ENCODE measurements at places on chromosomes 6 and 20.

DNA sequence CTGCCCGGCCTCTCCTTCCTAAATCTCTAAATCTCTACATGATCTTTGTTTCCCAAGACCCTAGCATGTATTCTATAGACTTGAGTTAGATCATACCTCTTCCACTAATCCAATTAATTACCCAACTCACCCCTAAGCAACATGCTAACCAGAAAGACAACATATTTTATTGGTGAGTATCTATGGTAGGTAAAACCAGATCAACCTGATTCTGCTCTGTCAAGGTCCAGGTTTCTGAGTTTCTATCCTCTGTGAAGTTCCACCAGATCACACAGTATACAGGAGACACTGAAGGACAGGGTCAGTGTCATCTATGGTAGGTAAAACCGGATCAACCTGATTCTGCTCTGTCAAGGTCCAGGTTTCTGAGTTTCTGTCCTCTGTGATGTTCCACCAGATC, 363.2 kb upstream of the MARCKS start:
- no peak for DNase-seq

GRCh38 chr6:24569811-24570210, 75.0 kb downstream of the ALDH5A1 start:
- no peak for DNase-seq

- no peak for DNase-seq
Measured at GRCh38 chr6:157211603-157212455, 111.5 kb downstream of the TMEM242 start.

GRCh38 chr6:40066372-40066771, 132.1 kb upstream of the MOCS1 start:
- no peak for DNase-seq

DNA sequence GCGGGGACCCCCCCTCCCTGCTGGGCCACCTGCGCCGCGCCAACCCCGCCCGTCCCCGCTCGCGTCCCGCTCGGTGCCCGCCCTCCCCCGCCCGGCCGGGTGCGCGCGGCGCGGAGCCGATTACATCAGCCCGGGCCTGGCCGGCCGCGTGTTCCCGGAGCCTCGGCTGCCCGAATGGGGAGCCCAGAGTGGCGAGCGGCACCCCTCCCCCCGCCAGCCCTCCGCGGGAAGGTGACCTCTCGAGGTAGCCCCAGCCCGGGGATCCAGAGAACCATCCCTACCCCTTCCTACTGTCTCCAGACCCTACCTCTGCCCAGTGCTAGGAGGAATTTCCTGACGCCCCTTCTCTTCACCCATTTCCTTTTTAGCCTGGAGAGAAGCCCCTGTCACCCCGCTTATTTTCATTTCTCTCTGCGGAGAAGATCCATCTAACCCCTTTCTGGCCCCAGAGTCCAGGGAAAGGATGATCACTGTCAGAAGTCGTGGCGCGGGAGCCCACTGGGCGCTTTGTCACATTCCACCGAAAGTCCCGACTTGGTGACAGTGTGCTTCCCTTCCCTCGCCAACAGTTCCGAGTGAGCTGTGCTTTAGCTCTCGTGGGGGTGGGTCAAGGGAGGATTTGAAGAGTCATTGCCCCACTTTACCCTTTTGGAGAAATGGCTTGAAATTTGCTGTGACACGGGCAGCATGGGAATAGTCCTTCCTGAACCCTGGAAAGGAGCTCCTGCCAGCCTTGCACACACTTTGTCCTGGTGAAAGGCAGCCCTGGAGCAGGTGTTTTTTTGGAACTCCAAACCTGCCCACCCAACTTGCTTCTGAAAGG, 2.1 kb downstream of the VEGFA start:
- no peak for DNase-seq

GRCh38 chr6:2899596-2899995, 3.5 kb downstream of the SERPINB9 start:
- DNase-seq: no peak

DNA sequence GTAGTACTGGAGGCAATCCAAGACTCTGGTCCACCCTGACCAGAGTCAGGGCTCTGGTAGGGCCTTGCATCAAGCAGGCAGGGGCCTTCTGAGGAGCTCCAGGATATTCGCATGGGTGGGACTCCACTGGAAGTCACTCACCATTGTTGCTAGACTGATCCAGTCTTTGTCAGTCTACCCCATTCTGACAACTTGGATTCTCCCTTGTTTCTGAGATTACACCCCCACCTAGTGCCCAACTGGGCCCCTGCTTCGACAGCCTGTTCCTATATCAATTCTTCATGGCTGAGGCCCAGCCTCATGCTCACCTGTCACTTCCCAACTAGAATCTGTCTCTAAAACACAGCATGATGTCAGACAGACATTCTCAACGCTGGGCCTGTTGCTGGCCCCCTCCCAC, 5.2 kb downstream of the SLC35D3 start:
- no peak for DNase-seq

GRCh38 chr6:161226009-161226964, 47.6 kb downstream of the AGPAT4 start:
- no peak for DNase-seq

- no peak for DNase-seq
Measured at GRCh38 chr20:44253528-44253927, 6.4 kb downstream of the GDAP1L1 start.

DNA sequence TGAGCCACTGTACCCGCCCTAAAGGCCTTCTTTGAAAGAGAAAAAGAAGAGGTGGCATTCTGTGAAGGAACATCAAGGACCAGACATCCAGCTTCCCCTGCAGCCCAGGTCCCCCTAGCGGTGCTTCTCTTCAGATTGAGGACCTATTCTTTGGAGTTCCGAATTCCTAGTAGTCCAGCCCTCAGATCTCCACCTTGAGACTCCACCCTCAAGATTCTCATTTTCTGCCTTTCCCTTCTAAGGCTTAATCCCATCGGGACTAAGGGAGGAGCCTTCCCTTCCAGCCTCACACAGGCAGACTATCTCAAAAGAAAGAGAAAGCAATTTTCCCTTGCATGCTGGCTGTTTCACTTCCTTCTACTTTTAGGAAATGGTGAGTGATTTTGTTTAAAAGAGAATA, 32.5 kb downstream of the MUC22 start:
- no peak for DNase-seq

- no peak for DNase-seq
Measured at GRCh38 chr6:145423936-145424335, 311.4 kb downstream of the EPM2A start.

GRCh38 chr6:80456724-80457438, 350.4 kb downstream of the BCKDHB start:
- DNase-seq: no peak

GRCh38 chr6:89977808-89978748, 83.8 kb downstream of the GJA10 start:
- DNase-seq: peak; percentile 96

DNA sequence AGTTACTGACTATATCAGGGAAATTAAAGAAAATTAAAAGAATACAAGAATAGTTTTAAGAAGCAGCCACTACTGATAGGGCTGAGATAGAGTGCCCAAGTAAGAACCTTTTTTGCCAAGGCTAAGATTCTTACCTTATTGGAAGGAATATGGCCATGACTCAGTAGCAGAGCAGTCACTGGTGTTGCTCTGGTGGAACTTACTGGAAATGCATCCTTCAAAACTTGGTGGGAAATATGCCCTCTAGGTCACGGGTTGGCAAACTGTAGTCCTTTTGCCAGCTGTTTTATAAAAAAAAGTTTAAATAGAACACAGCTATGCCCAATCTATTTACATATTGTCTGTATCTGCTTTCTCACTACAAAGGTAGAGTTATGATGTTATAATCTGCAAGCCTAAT, 6.0 kb downstream of the HSF2 start:
- no peak for DNase-seq

DNA sequence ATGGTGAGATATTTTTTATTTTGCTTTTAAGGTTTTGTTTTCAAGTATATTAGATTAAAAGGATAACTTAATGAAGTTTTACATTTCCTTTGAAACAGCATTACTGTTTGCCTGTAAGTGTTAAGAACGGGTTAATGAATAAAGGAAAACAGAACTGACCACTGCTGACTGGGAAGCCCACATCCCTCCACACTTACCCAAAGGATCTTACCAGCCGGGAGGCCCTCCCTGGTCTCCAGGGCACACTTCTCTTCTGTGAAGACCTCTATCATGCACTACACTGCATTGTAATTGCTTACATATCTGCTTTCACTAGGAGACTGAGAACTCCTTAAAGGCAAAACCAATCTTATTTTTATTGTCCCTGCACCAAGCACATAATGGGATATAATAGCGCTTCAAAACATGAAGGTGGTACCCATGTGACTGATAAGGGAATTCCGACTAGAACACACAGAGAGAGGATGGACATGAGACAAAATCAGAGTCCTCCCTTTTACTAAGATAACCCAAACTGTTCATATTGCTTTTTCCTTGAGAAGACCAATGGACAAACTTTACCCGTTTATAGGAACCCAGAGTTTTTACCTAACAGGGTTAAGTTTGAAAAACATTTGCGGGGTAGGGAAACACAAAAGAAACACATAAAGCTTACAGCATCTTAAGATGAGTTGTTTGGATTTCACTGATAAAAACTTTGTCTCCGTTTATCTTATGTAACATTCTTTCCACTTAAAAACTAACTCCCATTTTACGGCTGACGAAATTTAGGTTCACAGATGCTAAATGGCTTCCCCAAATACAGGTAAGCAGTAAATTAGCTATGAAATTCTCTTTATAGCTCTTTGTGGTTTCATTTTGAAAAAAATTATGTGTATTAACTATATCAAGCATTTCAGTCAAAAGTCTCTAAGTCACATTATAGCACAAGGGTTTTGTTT, 8.7 kb downstream of the EZR start:
- DNase-seq: no peak

DNA sequence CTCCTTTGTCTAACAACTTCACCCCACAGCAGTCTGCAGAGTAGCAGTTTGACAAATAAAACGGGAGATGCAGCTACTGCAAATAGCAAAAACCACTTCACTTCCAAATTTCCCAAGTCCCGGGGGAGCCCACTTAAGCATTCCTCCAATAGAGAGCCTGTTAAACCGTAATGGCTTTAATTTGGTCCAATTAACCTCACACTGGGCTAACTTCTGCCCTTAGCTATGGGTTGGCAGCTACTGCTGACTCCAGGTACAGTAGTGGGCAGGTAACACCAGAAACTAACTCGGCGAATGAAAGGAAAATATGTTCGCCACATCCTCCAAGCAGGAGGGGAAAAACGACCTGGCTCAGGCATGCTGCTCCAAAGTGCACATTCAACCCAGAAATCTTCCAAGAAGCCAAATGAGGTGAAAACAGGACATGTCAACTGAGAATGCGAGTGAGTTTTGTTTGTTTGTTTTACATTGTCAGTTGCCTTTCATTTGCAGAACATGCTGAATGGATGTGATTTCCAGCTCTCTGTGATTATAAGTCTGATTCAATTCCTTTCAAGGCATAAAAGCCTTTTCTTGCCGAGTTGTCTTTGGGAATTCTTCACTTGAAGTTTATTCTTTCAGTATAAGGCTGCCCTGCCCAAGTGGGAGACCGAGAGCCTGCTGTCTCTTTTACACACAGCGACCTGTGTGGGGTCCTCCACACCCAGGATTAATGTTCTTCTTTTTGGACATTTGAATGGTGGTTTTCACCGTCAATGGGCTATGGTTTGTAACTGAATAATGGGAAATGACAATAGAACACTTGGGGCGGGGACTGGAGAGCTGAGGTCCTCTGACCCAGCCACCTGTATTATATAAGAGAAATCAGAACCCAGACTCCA, 117.3 kb upstream of the ARMC2 start:
- peak; percentile 73 for DNase-seq

DNA sequence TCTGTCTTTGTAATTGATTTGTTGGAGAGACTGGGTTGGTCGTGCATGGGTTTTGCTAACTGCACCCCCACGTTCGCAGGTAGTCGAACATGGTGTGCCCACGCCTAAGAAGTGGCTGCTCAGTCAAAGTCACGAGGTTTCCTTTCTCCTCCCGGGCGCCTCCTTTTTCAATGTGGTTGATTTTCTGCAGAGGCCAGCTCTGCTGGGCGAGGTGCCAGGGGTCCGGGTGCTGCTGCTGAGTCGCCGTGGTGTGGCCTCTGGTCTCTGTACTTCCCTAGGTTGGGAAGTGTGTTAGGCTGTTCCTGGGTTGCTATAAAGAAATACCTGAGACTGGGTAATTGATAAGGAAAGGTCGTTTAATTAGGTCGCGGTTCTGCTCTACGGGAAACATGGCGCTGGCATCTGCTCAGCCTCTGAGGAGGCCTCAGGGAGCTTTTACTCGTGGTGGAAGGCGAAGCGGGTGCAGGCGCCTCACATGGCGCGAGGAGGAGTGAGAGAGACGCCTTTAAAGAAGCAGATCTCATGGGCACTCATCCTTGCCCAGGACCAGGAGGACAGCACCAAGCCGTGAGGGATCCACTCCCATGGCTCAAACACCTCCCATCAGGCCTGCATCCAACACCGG, 14.1 kb downstream of the OSBPL2 start:
- no peak for DNase-seq

DNA sequence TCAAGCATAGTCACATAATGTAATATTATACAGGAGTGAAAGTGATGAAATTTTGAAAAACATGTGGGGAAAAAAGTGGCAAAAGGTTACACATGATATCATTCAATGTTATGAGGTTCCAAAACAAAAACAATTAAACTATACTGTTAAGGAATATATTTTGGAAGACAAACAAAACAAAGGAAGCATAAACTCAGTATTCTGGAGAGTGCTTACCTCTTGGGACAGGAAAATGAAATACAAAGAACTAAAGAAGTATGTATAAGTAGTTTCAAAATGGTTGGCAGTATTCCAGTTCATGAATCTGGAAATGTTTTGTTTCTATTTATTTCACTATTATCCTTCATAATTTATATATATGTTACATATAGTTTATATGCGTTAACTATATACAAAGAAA, 213.5 kb downstream of the MOXD1 start:
- no peak for DNase-seq

- no peak for DNase-seq
Measured at GRCh38 chr6:136798044-136798443, 5.8 kb upstream of the MAP3K5 start.

- DNase-seq: no peak
Measured at GRCh38 chr6:31659649-31660380, 763 bp downstream of the C6orf47 start.

- peak; percentile 51 for DNase-seq
Measured at GRCh38 chr20:58131551-58132142, 96.8 kb downstream of the ANKRD60 start.

DNA sequence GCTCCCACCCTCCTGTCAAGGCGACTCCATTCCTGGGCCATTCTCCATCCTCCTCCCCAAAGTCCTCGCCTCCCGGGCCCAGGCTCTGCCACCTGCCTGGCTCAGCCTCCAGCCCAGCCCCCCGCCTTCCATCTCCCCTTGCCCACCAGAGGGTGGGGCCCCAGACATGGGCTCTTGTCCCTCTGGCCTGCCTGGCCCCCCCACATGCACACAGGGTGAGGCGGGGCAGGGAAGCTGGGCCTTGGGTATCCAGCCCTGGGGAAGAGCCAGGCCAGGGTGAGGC, 95.2 kb downstream of the YTHDF1 start:
- DNase-seq: no peak

DNA sequence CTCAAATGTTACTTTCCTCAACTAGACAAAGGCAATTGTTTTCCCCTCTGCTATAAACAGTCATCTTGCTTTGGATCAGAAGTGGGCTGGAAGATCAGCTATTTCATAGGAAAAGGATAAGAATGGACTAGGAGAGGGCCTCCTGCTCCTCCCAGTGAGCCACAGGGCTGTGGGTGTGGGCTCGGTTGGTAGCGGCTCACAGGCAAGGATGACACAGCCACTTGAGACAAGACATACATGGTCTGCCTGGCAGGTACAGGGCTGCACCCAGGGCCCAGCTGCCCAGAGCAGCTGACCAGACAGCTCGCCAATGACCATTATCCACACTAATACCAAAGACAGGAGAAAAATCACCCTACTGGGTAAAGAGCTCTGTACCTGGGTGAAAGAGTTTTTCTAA, 9.0 kb upstream of the SLA2 start:
- DNase-seq: no peak

Measured in NCI-H1105 treated with DMSO at 0.1 percent for 48 hours (cell line).